ENCODE measurements at places on chromosomes 5 and 9. TPM values are rescaled to one million over a fixed set of nuclear protein-coding genes. Genes with fewer than 3 reads are reported as not detected.

GRCh38 chr9:118414676-118415075, 710.5 kb downstream of the TLR4 start:
- DNase-seq = no peak

The DOK3 gene
- total RNA-seq = 2.9 TPM

GRCh38 chr5:142048272-142048671, 35.4 kb upstream of the GNPDA1 start:
- no peak for DNase-seq

- no peak for DNase-seq
These were observed 51.1 kb downstream of the MPDZ start for GRCh38 chr9:13228431-13228830.

- DNase-seq = no peak
These were observed 970.3 kb upstream of the ARRDC3 start for GRCh38 chr5:92353107-92354030.

The STK32A gene
- total RNA-seq = 7.8 TPM

The RAI14 gene
- total RNA-seq = 83.9 TPM

The C5orf34 gene
- 9.7 TPM for total RNA-seq

- DNase-seq = no peak
These were observed 193.6 kb downstream of the HSPA4 start for GRCh38 chr5:133245191-133246052.

DNA sequence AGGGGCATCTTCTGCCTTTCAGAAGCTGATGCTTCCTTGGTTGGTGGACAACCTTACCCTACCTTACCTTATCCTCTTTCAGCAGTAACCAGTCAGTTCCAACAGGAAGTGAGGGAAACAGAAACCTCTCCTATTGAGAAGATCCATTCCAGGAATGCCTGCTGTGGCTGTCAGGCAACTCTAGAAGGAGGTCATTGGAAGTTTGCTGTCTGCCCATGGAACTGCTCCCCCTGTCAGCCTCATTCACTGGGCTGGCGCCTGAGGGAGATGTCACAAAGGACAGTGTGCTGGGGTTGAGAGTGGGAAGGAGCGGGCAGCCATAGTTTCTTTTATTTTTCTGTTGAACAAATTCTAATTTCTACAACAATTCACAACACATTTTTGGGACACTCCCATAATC, 54.7 kb downstream of the IRX1 start:
- no peak for DNase-seq

The PCDHGA4 gene
- 5.8 TPM for total RNA-seq

- DNase-seq = no peak
These were observed 240.5 kb downstream of the CETN3 start for GRCh38 chr5:90169078-90169477.

- no peak for DNase-seq
These were observed 10.6 kb downstream of the NIPAL4 start for GRCh38 chr5:157470631-157471030.

The ELOVL7 gene
- total RNA-seq = 2.6 TPM

The ITGA1 gene
- total RNA-seq = 303 TPM

The RNF130 gene
- 69.2 TPM for total RNA-seq

GRCh38 chr5:108935611-108936010, 187.9 kb downstream of the FER start:
- DNase-seq = no peak

DNA sequence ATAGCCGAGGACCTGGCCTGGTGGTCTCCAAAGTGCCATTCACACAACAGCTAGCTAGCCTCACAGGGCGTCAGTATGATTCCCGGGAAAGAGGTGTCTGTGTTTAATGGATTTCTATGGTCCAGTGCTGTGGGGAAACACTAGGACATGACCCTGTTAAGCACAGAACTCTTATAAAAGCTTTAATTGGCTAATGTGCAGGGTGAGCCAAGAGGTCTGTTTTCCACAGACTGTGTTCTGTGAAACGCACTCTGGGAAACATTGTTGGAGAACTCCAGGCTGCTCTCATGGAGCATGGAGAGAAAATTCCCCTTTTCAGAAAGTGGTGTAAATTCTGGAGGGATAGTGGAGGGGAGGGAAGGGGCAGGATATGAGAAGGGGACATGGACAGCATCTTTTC, 331.4 kb downstream of the FBXL7 start:
- DNase-seq = no peak

GRCh38 chr9:137761032-137761431, 116.5 kb upstream of the CACNA1B start:
- DNase-seq = no peak

GRCh38 chr5:64612344-64612961, 77.8 kb upstream of the SHISAL2B start:
- DNase-seq = no peak

The PAEP gene
- not detected for total RNA-seq

- no peak for DNase-seq
These were observed 243.0 kb upstream of the ITGA1 start for GRCh38 chr5:52544738-52545137.

- no peak for DNase-seq
These were observed 23.5 kb downstream of the GRAMD2B start for GRCh38 chr5:126446498-126447224.

The FAM153A gene
- not detected for total RNA-seq

The CYLC2 gene
- total RNA-seq = not detected

DNA sequence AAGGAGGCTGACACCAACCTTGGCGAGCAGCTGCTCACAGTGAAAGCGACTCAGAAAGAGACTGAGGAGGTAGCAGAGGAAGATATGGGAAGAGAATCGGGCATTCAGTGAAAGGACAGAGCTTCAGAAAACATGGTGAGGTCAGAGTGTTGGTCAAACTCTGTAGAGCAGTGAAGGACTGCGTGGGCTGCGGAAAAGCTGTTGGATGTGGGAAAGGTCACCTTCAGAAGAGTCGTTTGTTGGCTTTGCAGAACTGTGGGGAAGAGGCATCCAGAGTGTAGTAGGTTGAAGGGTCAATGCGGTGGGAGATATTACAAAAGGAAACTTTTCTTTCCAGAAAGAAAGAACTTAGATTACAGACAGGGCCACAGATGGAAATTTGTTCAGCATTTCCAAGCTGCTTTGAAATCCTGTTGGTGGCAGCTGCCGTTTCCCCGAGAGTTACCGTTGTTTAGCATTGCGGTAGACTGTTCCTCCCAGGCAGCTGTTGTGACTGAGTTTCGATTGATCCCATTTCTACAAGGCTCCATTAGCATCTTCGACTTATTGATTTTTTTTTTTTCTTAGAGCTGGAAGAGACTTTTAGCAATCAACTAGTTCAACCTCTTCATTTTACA, 58.3 kb upstream of the AFAP1L1 start:
- no peak for DNase-seq

The CBY3 gene
- total RNA-seq = not detected

DNA sequence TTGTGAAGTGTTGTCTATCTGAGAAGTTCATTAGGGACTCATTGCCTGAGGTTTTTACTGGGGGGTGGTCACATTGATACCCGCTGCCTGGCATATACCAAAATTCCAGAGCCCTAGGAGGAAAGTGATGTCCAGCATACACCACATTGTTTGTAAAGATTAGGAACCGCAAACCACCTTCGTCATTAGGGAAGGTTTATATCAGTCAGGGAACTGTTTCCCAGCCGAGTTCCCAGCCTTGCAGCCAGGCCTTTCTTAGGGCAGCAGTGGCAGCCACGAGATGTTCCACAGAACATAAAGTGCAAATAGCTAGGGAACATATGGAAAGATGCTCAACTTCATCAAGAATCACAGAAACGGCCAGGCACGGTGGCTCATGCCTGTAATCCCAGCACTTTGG, 40.4 kb upstream of the NRARP start:
- DNase-seq = no peak

DNA sequence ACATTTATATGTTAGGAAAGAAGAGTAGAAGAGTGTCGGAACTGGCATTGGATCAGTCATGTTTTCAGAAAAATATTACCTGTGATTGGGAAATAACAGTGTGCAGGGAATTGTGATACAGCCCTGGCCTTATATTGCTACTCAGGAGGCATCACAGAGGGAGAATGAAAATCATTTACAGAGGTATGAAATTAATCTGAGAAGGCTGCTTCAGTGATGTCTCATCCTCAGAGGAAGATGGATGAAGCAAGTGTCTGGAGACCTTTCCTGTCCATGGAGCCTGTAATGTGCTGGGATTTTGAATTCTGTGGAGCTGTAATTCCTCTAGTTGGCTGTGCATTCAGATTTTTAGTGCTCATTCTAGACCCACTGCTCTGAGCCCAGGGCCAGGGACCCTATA, 3.8 kb downstream of the ACTBL2 start:
- no peak for DNase-seq

DNA sequence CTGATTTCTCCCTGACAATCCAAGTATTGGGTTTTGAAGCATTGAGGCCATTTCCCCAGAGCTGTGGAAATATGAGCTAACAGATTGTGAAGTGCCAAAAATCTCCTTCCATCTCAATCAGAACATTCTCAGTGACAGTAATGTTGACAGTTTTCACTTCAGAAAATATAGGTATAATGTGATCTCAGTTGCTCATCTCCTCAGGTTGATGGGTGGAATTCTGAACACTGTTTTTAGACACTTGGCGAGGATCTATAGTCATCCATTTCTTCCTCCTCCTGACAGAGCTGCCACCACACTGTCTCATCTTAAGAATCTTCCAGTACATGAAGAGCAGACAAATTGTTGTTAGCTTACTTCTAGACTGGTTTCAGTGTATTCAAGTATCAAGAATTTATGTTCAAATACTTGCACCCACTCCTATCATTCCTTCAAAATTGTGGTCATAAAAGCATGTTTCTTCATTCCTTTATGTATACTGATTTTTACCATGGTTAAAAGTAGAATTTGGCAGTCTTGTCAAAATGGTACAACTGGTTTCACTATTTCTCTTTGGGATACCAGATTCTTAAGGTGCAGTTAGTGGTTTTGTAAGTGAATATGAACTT, 199.7 kb upstream of the TLE4 start:
- no peak for DNase-seq

- no peak for DNase-seq
These were observed 65.6 kb upstream of the TRIO start for GRCh38 chr5:14077501-14077900.

The ADRA1B gene
- 0.63 TPM for total RNA-seq

The PLCXD3 gene
- total RNA-seq = 0.42 TPM

- DNase-seq = no peak
These were observed 255.6 kb downstream of the NSG2 start for GRCh38 chr5:174300941-174301761.

DNA sequence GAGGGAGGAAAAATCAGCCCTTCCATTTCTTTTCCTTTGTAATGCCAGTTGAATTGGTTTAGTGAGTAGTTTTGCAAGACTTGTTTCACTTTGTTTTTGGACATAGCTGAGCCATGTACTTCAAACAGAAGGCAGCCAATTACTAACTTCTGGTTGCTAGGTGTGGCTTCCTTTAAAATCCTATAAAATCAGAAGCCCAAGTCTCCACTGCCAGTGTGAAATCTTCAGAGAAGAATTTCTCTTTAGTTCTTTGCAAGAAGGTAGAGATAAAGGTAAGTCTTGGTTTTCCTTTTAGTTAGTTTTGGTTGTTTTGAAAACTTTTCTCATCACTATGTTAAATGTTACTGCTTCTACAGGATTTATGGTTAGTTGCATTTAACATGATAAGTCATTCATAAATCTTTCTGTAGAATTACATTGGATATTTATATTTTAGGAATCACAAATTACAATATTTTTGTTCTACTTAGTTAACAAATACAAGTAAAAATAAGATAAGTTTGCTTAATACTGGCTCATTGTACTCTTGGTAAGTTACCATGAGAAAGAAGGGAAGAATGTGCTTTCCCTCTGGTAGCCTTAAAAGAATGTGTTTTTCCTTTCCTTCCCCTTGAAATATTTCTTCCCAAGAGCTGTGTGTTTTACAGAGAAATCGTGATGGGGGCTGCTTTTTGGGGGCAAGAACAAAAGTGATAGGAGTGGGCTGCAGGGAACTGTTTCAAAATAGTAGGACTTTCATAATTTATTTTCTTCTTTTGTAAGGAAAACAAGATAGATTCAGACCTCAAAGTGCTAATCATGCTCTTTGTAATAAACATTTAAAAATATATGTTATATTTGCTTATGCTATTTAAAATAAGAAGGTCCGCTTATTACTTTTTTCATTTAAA, at the start of gene ANXA1:
ANXA1 (plus strand) TSS at position 213 of the 890 bp plus-strand sequence. CDS start 6,671 bp downstream, outside the sequence.
- peak; percentile 84 for DNase-seq

- DNase-seq = no peak
These were observed 17.2 kb upstream of the DPM2 start for GRCh38 chr9:127954831-127955293.

GRCh38 chr9:96115836-96116235, 186.1 kb downstream of the HSD17B3 start:
- DNase-seq = no peak

GRCh38 chr9:133986061-133986460, 6.1 kb downstream of the VAV2 start:
- DNase-seq = no peak

- DNase-seq = no peak
These were observed 184.6 kb upstream of the MAP1B start for GRCh38 chr5:71922584-71923106.

DNA sequence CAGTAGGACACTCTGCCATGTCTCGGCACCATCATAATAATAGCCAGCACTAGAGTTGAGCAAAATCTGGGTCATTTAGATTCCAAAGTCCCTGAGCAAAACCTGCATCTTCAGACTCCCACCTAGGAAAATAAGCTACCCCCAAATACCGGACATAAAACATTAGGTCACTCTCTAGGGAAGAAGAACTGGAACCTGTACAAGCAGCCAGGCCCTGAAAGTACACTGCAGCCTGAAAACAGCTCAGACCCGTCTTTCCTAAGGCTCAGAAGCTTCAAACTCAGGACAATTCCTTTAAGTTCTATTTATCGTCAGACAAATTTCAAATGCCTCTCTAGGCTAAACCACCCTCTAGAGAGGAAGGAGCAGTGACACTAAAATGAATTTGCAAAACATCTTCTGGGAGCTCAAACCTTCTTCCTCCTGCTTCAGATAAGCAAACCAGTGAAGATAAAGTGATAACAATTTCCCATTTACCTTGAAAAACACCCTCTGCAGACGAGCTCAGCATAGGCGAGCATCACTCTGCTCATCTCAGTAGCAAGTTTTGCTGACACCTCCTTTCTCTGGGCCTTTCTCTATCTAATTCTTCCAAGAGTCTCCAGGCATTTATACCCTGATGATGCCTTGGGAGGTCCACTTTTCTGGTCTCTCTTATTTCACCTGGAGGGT, 34.0 kb downstream of the ADAM19 start:
- no peak for DNase-seq

DNA sequence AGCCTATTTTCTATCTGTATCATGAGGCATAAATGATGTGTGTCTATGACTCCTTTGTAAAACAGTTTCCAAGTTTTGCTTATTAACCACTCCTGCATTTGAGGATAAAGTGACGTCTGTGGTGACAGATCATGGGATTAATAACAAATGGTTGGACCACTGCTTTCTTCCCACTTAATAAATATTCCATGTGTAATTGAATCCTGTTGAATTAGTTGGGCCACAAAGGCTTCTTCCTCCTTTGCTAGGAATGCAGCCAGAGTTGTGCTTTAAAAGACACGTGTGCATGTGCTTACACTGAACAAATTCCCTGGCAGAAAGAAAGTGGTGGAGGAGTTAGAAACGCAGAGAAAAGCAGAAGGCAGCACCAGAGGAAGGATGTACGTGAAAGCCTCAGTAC, 150.2 kb downstream of the ACTBL2 start:
- no peak for DNase-seq

Data from urinary bladder (tissue), 4 donors.